ENCODE measurements at places on chromosomes 2 and 18.

GRCh38 chr2:209593930-209594329 is 170.1 kb downstream of the MAP2 start:
- peak; percentile 52 for DNase-seq

DNA sequence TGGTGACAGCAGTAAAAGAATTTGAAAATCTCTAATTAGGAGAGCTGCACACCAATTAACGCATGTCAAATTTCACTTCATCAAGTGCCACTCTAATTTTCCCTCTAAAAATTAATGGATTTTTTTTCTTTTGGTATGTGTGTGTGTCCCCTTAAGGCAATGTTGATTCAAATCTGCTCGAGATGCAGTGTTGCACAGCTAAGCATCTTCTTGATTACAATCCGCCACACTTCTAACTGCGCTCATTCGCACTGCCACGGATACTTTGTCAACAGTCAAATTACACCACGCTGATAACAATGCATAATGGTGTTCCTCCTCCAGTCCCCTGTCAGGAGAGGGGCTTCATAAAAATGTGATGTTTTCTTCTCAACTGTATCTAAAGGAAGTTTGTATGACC is 261.4 kb downstream of the MEIS1 start:
- DNase-seq = no peak

- no peak for DNase-seq
These were observed 885.6 kb upstream of the VRK2 start for GRCh38 chr2:57160976-57161375.

DNA sequence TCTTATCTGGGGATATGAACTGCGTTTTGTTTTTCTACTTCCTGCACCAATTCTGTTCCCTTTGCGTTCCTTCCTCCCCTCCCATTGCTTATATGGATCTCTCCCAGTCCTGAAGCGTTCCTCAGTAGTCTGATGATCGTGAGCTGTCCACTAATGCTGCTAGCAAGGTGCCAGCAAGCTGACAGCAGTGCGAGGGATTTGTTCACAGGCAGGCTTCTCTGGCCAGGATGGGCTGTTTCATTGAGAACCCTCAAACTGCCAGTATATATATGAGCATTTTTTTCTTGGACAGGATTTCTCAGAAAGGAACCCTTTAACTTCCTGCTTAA is 40.1 kb downstream of the GTF3C3 start:
- no peak for DNase-seq

DNA sequence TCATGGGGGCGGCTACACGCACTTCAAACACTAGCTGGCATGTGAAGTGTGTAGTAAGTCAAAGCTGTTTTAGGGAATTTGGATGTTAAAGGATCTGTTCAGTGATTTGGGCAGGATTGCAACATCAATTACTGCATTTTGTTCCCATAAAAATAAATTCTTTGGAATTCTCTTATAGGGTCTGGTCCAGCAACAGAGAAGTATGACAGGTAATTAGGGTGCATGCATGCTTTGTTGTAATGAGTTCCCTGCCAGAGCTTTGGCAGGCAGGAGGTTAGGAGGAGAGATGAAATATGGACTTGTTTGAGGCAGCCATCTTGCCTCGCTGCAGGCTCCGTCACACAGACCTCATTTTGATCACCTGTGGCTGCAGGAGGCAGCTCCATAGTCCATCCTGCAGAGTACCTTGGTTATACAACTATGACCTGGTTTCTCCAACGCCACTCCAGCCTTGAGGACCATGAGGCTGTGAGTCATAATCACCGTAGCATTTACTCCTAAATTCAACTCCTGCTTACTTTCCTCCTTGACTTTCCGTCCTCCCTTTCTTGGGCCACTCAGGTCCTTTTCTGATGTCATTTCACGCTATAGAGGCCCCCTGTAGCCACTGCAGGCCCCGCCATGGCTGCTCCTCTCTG is 26.5 kb upstream of the EML4 start:
- DNase-seq = peak; percentile 70

GRCh38 chr2:5352286-5352685 is 339.9 kb upstream of the SOX11 start:
- peak; percentile 14 for DNase-seq

- DNase-seq = peak; percentile 63
These were observed 96.7 kb upstream of the SIX3 start for GRCh38 chr2:44844651-44845270.

- peak; percentile 40 for DNase-seq
These were observed at the start of gene RNF144A for GRCh38 chr2:6917071-6917760. Gene RNF144A (plus strand): TSS chr2:6917412. CDS start chr2:6996927, 79,515 bp downstream.

- DNase-seq = no peak
These were observed 64.0 kb downstream of the SLC40A1 start for GRCh38 chr2:189516546-189516945.

- no peak for DNase-seq
These were observed 26.0 kb upstream of the GLI2 start for GRCh38 chr2:120709608-120710041.

- DNase-seq = no peak
These were observed 146.5 kb downstream of the CABLES1 start for GRCh38 chr18:23281626-23282436.

DNA sequence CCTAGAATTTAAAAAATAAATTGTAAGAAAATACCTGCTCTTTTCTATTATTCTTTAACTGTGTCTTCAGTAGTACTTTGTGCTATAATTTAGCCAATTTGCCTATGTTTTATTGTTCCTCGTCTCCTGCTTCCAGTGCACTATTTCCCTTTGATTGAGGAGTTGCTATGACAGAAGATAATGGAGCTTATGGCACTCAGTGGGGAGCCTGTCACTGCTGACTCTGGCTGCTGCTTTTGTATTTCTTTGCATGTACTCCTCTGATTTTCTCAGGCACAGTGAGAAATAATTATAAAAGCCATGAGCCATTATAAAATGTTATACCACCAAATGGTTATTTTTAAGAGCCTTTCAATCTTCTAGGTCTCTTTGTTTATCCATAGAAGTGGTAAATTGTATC is 1310.8 kb upstream of the SLC39A10 start:
- DNase-seq = no peak

- no peak for DNase-seq
These were observed 3.0 kb upstream of the POLR1B start for GRCh38 chr2:112539306-112539705.

DNA sequence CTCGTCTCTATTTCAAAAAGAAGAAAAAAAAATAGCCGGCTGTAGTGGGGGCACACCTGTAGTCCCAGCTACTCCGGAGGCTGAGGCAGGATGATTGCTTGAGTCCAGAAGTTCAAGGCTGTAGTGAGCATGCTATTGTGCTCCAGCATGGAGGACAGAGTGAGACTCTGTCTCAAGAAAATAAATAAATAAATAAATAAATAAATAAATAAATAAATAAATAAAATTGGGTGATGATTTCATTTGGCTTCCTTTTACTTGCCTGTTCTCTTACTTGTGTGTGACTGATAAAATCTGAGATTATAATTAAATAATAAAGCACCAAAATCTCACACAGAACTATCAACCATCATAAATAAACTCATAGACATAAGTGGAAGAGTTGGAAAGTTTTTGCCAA is 657.8 kb downstream of the NRXN1 start:
- DNase-seq = no peak

DNA sequence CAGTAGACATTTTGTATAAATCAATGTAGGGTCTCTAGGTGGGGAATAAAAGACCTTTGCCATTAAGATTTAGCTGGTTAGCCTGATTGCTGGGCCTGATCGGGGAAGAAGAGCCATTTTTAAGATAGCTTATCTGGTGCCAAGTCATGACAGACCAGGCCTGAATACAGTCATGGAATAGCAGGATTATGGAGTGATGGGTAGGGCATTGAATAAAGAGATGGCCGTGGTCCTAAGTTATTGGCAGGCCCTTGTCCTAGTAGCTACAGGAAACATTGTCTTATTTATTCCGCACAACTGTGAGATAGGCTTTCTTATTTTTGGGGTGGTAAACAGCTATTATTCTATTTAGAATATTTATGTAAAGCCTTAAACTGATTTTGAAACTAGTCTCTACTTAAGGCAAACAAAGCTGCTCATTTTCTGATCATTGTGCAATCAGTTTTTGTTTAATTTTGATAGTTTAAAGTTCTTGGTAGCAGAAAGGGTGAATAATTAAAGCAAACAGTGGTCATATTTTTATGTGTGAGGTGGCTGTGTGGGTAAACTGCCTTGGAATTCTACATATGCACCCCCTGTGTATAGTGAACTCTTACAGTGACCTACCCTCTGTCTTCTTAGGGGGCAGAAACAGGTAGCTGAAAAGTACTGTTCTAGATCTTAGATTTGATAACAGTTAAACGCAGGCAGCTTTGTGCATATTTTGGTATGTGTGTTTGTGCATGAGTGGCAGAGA is 22.6 kb downstream of the ZNF236 start:
- no peak for DNase-seq

DNA sequence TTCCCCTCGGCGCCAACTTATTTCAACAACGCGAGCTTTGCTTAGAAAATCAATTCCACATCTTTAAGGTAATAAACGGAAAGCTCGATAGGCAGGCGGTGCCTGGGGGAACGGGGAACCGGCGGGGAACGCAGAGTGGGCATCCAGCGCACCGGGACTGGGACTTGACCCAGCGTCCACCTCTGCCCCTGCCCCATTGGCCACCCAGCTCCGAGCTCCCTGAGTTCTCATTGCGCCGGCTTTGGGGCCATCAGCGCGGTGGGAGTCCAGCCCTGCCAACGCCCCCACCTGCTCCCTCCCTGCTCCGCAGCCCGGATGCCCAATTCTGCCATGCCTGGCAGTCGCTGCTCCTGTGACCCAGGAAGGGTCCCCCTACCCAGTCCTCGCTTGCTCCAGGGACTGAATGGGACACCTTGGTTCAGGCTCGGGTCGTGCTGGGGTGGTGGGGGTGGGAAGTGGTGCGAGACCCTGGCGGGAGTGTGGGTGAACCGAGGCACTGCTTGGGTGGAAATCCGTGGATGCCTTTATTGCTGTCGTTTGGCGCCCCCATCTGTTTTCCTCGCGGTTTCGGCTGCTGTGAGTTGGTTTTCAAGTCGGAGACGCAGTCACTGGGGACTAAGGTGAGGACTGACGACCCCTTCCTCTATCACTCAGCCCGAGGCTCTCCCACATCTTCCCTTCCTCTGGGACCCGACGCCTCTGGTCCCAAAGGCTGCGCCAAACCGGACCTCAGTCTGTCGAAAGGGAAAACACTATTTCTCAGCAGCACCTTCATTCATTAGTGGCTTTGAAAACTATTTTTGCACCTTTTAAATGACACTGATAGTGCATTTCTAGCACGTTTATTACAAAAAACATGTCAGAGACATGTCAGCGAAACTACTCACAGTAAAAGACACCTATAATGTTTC is 2.4 kb upstream of the EVX2 start:
- DNase-seq = peak; percentile 26

GRCh38 chr18:48436907-48437306 is 27.7 kb upstream of the ZBTB7C start:
- no peak for DNase-seq

- DNase-seq = no peak
These were observed 27.1 kb downstream of the STPG4 start for GRCh38 chr2:47127862-47128543.

DNA sequence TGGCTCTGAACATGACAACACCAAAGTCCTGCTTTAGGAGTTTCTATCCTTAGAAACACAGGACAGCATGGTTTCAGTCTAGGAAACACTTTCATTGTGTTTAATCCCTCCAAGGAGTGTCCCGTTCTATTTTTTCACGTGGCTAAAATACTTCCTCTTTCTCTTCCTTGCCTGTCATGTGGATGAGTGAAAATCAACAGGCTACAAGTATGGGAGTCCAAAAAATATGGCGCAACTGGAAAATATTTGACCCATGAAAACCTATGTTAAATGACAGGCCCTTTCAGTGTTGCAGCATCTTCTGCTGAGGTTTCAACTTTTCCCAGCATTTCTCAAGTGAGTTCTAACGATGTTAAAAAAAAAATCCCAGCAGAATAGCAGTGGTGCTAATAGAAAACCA is 146.3 kb downstream of the LAMA3 start:
- no peak for DNase-seq

- no peak for DNase-seq
These were observed 59.7 kb downstream of the TTC32 start for GRCh38 chr2:19841918-19842693.

GRCh38 chr2:229738024-229738625 is 23.8 kb upstream of the DNER start:
- no peak for DNase-seq

- peak; percentile 64 for DNase-seq
These were observed 860.1 kb downstream of the BCL11A start for GRCh38 chr2:59693231-59693959.

DNA sequence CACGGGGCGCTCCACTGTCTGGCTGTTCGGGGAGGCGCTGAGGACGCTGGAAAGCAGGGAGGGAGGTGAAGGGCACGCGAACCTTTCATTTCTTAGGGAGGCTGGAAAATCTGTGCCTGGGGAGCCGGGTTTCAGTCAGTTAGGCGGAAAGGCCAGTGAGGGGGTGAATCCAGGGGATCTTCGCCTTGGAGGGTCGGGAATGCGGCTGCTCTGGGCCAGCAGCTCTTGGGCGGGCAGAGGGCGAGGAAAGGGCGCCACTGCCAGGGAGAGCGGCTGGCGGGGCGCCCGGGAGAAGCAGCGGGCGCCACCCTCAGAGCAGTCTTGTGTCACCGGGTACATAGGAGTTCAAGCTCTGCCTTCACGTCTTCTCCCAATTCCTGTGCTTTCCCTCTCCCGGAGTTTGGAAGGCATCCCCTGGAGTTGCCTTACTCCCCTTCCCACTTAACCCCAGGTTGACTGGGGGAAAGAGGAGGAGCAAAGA is 1.4 kb downstream of the CCDC85A start:
- no peak for DNase-seq

DNA sequence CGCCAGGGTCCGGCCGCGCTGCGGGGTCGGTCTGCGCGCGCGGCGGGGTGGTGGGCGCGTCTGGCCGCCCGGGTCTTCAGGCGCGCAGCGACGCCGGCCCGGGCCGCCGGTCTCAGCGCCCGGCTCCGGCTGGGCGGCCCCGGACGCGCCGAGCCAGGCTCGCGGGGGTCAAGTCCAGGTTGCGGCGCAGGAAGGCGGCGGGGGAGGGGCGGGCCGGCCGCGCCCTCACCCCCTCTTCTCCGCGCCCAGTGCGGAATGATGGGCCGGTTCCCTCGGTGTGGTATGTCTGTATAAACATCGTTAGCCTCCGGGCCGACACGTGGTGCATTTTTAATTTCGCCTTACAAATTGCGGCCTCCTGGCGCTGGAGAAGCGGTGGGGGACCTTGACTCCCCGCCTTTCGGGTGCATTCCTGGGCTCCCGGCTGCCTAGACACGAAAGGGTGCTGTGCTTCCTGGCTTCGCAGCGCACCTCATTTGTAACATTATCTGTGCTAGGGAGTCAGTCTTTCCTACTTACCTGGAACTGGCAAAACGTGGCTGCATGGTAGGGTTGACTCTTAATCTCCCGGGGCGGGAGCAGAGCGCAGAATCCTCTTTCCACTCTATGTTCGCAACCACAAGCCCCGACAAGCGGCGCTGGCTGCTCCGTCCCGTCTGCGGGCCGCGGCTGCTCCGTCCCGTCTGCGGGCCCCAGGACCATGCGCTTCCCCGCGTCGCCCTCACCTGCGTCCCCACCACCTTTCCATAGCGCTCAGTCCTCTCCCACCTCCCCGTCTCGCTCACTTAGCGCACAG is 69.0 kb downstream of the CTAGE1 start:
- DNase-seq = no peak
